Activated T-helper 1 cell treated with anti-CD3 and anti-CD28 coated beads, Interleukin-2, amount 50 U/mL, for 16 hours (primary cell): ENCODE measurements at places on chromosomes 1 and 21.

DNA sequence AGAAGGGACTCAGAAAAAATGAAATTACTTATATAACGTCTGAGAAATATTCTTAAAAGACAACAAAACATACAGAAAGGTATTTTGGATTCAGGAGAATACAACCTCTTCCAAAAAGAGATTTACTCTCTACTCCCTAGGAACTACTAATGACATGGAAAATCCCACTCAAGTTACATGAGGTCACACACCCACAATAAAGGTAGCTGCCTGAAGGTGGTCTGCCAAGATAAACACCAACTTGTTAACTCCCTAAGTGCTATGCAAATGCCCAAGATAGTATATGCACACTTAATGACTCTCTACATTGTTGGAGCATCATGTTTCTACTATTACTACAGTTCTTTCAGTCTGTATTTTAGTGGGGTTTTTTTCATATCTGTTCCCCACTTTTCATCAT is 26.5 kb downstream of the RERE start:
- no peak for DNase-seq

DNA sequence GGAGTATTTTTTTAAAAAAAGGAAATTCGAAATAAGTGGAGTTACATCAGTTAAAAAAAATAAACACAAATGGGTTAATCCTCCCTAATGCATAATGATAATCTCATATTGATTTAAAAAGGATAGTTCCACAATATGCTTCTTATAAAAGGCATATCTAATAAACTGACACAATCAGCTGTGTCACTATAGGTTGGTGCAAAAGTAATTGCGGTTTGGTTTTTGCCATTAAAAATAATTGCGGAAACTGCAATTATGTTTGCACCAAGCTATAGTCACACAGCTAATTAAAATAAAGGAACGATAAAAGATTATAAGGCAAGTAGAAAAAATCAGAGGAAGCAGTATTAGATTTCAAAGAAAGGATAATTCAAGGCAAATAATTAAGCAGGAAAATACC is 21.0 kb upstream of the IFI44L start:
- no peak for DNase-seq

GRCh38 chr1:222523852-222524251 is 24.1 kb downstream of the HHIPL2 start:
- no peak for DNase-seq

GRCh38 chr1:181036107-181036836 is 2.5 kb downstream of the MR1 start:
- no peak for DNase-seq

DNA sequence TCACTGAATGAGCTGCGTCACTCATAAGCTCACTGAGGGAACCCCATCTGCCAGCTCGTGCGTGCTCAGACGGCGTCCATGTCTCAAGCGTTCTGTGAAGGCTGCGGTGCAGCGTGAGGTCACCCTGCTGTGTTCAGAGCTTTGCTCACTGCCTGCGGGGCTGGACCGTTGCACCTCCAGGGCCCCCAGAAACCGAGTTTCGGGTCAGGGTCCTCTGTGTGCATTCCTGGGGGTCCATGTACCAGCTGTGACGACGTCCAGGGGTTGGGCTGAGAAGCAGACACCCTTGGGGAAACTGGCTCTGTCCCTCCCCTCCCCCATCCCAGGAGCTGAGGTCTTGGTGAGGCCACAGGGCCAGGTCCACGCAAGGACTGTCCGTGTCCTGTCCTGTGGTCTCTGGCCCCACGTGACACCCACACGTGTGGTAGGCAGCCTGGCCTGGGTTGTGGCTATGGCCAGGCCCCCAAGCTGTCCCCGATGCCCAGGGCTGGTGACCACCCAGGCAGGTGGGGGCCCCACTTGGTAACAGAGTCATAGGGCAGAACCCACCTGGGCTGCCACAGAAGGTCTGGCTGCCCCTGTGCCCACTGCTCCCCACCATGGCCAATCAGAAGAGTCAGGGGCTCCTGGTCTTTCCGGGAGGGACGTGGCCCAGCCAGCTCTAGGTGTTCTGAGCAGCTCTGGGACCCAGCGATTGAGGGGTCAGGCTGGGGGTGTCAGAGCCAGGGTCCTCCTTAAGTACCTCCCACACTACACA is 24.4 kb downstream of the FTCD start:
- DNase-seq = no peak

DNA sequence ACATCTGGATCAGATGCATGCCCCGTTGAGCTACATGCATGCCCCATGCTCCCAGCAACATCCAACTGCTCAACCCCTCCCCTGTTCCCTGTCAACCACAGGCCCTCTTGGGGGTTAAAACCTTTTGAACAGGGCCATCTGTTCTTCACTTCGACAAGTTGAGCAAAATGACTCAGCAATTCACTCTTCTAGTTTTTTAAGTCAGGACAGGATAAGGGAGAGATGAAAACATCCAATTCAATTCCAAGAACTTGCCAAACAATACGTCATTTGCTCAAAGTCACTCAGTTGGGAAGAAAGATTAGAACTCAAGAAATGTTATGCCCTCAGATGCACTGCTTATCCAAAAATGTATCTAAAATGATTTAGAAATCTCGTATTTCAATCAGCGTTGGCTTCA is 46.1 kb upstream of the MTF2 start:
- DNase-seq = no peak

GRCh38 chr1:185603158-185603557 is 131.0 kb upstream of the HMCN1 start:
- no peak for DNase-seq

- DNase-seq = peak; percentile 61
Measured at GRCh38 chr21:43362321-43362791, 64.6 kb downstream of the SIK1 start.

DNA sequence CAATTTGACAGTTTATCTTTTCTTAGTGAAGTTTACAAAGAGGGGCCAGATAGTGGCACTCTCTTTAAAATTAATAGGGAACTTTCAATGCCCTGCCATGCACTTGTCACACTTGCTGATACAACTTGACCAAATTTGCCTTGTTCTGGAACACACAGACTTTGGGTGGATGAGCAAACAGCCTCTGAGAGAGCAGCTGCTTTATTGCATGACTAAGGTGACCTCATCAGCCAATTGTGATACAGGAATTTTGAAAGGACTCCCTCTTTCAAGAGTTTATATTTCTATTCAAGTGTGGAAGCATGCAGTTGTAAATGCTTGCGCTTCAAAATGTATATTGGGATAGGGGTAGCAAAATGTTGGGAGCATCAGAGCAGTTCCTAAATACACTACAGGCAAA is 2.1 kb upstream of the RGS1 start:
- no peak for DNase-seq

DNA sequence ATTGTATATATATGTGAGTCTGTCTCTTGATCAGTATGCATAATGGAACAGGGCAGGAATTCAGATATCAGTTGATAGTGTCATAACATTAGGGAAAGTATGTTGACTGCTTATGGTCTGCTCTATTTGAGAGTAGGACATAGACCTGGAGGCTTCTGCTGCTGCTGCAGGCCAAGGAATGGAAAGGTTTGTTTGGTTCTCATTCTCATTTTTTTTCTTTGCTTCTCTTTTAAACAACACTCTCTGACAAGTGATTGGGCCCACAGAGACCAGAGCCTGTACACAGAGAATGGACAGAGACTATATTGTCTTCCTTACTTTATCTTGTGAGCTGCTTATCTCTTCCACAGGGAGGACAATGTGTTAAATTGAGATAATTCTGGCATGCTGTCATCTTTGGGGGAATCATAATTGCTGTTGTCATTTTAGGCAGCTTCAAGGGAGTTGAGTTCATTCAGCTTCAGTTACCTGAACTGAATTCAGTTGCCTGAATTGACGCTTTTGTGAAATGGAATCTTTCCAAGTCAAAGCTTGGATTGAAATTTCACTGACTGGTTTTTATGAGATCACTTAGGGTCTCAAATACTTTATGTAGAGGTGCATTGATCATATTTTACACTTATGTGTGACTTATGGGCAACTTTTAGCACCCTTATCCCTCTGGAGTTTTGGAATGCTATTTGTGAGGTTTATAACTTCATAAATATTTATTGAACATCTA is 16.9 kb downstream of the CAP1 start:
- DNase-seq = no peak

GRCh38 chr1:99956755-99957154 is 13.0 kb upstream of the SLC35A3 start:
- no peak for DNase-seq

GRCh38 chr1:214213136-214213535 is 67.8 kb upstream of the SMYD2 start:
- DNase-seq = no peak

DNA sequence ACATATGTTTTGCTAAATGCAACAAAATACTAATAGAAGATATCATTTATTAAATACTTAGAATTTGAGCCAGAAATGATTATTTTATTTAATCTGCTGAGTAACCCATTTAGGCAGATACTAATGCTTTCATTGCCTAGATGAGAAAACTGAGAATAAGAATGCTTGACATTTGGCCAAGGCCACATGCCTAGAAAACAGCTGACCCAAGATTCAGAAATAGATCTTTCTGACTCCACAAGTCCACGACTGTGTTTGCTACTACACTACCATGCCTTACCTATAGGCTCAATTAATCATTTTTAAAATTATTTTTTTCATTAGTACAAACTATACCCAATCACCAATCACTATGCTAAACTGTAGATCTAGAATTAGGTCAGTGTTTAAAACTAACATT is 129.7 kb downstream of the ATP1B1 start:
- DNase-seq = no peak

DNA sequence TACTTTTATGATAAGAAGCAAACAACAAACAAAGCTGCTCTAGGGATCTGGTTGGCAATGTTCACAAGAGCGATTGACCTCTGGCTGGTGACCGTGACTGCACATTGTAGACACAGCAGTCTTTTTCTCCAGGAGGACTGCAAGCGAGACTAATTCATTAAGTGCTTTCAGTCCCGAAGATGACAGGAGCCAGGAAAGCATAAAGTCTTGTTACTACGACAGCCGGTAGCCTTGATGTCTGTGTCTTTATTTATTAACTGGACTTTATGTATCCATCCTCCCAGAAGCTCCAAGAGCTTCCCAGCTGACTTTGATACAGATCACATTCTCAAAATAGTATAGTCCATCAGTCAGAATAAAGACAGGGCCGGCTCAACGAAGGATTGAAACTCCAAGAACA is 18.2 kb downstream of the FAM163A start:
- DNase-seq = no peak

GRCh38 chr21:29382030-29382654 is 83.4 kb downstream of the BACH1 start:
- DNase-seq = no peak

- DNase-seq = no peak
Measured at GRCh38 chr1:6126521-6127067, 53.5 kb downstream of the CHD5 start.

DNA sequence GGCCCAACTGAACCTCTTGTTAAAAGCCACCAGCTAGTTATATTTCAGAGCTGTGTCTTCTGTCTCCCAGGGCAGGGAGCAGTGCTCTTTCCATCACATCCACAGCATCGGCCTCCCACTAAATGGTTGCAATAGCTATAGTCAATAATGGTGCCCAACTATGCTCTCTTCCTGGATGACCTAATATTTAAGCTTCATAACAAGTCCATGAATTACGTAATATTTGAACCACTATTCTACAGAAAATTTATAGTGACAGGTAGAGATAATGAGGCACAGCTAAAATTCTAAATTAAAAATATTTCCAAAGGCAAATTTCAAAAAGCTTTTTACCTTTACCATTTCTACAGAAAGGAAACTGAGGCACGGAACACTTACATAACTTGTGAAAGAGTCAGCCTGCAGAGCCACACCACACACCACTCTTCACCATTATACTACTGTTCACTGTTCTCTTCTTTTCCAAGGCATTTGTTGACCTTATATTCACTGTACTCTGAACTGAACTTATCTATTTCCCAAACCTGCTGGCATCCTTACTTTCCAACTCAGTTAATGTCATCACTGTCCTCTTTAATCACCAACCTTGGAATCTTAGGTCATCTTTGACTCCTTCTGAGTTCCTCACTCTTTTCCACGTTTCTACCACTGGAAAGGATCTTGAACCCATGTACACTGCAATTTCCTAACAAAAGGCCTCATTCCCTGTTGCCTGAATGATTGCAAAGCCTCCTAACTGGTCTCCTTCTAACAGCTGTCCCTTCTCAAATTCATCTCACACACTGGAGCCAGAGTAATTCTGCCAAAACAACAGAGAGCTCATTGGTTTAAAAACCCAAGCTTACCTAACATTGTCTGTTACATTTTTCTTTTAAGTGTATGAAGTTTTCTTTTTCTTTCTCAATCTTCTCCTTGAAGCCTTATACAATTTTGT is 85.5 kb downstream of the DDAH1 start:
- no peak for DNase-seq

- DNase-seq = no peak
Measured at GRCh38 chr1:232247669-232248068, 382.3 kb downstream of the SIPA1L2 start.

DNA sequence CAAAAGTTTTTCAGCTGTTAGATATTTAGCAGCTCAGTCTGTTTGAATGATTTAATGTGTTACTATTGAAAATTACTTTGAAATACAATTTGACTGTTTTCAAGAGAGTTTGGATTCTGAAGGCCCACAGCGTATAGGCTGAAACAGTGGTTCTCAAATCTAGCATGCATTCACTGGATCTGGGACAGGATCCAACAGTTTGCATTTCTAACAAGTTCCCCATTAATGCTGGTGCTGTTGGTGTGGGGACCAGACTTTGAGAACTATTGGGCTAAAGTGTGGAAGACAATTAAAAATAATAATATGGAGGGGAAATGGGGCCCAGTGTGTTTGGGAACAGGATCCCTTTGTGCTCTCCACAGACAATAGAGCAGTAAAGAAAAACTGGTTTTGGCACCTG is 31.9 kb downstream of the ITSN1 start:
- DNase-seq = no peak

DNA sequence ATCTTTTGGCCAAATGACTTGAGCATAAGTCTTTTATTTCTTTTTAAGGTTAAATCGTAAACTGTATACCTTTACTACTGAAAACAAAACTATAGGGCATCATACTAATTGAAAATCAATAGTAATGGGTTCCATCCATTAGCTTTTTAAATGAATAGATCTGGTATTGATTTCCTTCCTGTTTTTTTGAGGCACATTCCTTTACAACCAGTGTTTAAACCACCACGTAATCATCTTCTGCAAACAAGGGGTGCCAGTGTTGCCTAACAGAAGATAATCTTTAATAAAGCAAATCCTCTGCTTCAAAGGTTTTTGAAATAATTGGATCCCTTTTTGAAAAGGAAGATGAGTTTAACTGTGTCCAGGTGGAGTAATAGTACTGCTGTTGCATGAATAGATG is 48.7 kb upstream of the ANGPTL1 start:
- DNase-seq = no peak

DNA sequence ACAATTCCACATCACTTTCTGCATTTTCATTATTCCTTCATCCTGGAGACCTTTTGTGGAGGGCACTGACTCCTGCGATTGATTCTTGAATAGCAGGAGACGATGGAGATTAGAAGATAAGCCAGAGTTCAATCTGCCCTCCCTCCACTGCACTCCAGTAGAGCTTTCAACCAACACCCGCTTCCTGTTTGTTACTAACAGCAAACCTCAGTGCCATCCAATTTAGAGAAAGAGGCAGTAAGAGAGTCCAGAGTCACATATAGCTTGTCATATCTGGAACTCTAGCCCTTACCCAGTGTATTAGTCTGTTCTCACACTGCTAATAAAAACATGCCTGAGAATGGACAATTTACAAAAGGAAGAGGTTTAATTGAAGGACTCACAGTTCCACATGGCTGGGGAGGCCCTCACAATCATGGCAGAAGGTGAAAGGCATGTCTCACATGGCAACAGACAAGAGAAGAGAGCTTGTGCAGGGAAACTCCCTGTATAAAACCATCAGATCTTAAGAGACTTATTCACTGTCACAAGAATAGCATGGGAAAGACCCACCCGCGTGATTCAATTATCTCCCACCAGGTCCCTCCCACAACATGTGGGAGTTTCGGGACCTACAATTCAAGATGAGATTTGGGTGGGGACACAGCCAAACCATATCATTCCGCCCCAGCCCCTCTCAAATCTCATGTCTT is 55.9 kb downstream of the PCBP3 start:
- no peak for DNase-seq
